H4 (cell line): ENCODE measurements at places on chromosomes 12 and 14. TPM values are rescaled to one million over a fixed set of nuclear protein-coding genes. Genes with fewer than 3 reads are reported as not detected.

DNA sequence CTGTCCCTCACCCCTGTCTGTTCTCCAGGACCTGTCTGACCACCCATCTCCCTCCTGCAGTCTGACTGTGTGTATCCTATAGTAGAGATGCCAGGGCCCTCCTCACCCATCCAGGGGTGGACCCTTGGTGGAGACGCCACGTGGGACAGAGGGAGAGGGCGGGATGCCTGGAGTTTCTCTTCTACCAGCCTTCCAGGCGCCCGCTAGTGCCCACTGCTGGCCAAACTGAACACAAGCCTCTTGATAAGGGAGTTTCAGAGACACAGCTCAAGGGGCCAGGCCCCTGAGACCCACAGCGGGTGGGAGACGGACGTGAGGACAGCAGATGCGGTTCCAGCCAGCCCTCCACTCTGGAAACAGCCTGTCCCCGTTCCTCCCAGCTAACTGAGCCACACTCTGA lies 147.3 kb downstream of the RBM19 start:
- DNase-seq = no peak

GRCh38 chr12:50725011-50725942 lies 38.6 kb upstream of the ATF1 start:
- DNase-seq = no peak

DNA sequence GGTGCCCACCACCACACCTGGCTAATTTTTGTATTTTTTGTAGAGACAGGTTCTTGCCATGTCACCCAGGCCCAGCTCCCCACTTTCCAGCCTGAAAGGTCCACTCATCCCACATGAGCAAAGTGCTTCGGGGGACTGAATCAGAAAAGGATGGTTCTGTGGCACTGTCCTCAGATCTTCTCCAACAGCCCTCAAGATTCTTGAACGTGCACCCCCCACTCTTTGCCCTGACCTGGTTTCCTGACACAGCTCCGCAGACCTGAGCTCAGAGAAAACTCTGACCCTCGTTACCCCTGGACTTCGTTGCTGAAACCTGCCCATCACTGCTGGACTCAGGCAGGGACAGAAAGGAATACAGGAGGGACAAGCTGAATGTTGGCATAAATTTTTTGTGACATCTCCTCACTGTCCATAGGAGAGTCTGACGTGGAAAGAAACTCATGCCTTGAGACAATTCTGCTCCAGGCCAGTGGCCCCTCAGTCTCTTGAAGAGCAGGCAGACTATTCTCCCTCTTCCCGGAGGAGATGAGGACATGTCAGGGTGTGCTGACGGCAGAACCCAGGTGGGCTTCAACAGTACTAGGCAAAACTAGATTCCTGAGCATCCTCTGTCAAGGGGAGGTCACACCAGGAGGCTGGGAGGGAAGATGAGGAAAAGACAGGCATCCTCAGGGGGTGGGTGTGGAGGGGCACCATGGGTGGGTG lies 149.3 kb downstream of the DPF3 start:
- no peak for DNase-seq

GRCh38 chr14:29925101-29925722 lies 2.4 kb downstream of the PRKD1 start:
- no peak for DNase-seq

DNA sequence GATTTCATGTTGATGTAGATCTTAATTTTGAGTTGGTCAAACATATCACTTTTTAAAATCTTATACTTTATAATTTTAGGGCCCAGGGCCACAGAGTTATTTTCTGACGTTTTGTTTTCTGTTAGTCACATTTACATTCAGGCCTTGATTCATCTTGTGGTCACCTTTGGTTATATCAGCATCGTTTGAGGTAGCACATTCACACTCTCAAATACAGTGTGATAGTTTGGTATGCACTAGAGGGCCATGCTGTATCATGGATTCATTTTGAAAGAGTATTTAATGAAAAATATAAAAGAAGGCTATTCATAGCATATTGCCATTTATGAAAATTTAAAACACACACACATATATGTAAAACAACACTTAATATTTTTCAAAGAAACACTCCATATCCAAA lies 274.6 kb downstream of the RAD51B start:
- DNase-seq = no peak

GRCh38 chr12:68876461-68876860 lies 56.5 kb downstream of the CPM start:
- no peak for DNase-seq

DNA sequence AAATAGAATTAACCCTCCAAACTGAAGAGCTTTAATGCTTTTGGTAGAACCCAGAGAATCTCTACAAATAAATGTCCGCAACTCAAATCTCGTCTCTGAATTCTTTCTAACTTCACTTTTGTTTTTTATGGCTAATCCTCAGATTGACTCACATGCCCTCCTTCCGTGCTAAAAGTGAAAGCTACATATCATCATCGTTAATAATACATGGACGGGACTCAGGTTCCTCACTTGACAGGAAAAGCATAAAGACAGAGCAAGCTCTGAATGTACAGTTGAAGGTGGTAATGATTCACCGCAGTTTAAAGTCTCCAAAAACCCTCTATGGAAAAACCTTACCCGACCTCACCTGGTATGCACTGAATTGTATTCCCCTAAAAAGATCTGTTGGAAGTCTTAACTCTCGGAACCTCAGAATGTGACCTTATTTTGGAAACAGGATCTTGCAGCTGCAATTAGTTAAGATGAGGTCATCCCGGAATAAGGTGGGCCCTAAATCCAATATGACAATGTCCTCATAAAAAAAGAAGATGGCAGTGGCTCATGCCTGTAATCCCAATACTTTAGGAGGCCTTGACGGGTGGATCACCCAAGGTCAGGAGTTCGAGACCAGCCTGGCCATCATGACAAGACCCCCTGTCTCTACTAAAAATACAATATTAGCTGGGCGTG lies 147.4 kb upstream of the FOXN3 start:
- DNase-seq = no peak

- DNase-seq = no peak
These were observed 21.0 kb downstream of the RTN1 start for GRCh38 chr14:59849411-59850130.

DNA sequence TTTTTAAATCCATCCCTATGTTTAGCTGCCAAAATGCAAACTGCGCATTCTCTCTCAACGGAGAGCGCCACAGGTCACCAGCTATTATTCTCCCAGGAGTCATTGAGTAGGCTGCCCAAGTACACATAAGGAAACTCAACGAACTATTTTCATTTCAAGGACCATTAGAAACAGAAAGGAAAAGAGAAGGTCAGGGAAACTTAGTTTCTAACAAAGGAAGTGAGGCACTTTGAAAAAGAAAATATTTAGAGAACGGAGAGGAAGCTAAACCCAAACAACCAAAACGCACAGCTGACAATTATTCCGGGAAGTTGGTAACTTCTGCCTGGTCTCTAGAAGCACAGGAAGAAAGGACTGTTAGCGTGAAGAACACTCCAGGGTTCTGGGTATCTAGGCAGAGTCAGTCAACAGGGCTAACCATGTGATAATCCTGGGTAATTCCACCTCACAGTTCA lies 23.5 kb downstream of the GPHB5 start:
- no peak for DNase-seq

- DNase-seq = no peak
These were observed 135.8 kb upstream of the VRK1 start for GRCh38 chr14:96661244-96661969.

DNA sequence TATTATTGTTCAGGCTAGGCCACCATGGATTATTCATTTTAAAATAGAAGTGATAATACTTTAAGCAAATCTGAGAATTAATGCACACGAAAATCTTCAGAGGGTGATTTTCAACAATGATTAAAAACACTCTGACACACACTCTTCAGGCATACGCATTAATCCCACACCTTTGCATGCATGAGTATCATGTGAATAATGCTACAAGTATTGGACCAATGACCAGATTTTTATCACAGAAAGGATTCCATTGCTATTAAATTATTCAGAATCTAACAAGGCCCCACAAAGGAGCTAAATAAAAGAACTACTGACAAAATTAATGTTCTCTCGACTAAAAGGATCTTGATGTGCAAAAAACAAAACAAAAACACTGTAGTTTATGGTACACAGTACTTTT lies 11.1 kb downstream of the EPS8 start:
- DNase-seq = no peak

GRCh38 chr12:86719381-86719780 lies 463.2 kb upstream of the MGAT4C start:
- no peak for DNase-seq

DNA sequence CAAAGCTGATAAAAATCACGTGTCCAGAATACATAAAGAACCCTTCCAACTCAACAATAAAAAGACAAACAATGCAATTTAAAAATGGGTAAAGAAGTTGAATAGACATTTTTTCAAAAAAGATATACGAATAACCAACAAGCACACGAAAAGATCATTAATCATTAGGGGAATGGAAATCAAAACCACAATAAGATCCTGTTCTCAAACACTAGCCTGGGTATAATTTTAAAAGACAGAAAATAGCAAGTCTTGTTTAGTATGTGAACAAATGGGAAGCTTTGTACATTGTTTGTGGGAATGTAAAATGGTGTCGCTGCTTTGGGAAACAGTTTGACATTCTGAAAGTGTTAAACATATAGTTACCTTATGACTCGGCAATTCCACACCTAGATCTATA lies 86.3 kb upstream of the LMNTD1 start:
- DNase-seq = no peak

DNA sequence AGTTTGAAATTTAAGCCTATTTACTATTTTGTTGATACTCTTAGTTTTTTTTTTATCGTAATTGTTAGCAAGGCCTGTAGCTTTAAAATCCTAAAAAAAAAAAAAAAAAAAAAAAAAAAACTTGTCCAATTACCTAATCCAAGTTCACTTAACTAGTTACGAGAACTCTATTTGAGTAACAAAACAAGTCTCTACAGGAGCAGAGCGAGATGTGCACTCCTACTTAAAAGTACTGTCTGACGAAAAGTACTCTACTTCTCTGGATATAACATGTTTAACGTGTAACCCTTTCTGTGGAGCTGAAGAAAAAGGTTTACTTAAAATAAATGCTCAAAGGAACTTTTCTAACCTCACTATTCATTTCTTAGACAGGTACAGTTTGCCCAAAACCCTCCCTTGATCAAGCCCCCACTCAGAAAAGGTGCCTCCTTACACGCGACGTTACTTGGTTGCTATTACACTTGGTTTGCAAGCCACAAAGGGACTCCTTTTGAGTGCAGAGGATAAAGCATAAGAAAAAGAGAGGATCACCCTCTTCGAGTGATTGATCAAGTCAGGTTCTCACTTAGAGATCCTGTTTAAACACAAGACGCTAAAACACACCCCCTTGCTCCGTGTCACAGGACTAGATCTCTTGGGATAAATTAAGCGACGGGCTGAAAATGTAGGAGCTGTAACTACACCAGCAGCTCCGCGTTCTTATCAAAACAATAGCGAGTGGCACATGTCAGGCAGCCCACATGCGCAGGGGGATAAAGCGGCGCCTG lies 2.2 kb downstream of the BAZ1A start:
- DNase-seq = no peak

DNA sequence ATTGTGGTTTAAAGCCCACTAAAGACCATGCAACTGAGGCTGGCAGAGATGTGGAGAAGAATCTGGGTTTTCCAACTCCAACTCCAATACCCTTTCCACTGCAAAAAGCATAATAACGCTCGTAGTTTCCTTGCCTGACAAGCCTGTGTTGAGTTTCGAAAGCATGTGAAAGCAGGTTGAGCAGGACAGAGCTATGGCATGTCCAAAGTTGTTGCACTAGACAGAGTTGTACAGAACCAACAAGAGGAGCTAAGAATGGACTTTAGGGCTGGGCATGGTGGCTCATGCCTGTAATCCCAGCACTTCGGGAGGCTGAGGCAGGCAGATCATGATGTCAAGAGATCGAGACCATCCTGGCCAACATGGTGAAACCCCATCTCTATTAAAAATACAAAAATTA lies 572.0 kb upstream of the TBX3 start:
- no peak for DNase-seq

- DNase-seq = no peak
These were observed 79.0 kb upstream of the KCNA1 start for GRCh38 chr12:4830556-4831210.

- no peak for DNase-seq
These were observed 3.3 kb upstream of the C1QL4 start for GRCh38 chr12:49340095-49340870.

- no peak for DNase-seq
These were observed 110.4 kb downstream of the TMTC1 start for GRCh38 chr12:29673346-29673745.

DNA sequence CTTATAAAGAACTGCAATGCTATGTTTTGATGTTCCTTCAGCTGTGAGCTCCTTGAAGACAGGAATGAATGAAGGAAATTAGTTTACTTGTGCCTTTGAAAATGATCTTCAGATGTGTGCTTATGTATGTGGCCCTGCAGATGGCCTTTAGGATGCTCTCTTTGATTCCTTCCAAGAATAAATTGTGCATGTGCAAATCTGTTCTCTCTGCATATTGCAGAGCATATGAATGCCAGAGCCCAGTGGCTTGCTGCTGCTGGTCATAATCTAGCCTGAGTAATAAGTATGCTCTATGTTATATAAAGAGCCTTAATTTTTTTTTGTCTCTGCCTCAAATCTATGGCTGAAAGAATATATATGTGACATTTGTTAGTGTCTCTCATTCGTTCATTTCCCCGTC lies 341.9 kb upstream of the NOVA1 start:
- no peak for DNase-seq

DNA sequence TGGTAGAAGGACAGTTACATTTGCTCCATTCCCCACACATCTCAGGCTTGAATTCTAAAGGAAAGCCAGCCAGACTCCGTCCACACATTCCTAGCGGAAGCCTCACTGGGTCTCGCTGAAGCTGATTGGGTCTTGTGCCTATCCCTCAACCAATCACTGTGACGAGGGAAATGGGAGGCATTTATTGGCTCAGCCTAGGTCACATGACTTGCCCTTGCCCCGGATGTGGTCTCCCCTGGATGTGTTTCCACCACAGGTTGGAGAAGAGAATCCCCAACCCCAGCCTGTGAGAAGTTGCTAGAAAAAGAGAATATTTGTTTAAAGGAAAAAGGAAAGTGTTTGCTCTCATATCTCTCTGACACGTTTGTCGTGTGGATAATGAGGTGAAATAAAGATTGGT lies 93.4 kb downstream of the C12orf75 start:
- no peak for DNase-seq

Gene CSRNP2
- total RNA-seq = 7.3 and 10.3 TPM in 2 replicates

Gene ACSM4
- total RNA-seq = not detected in 2 replicates

Gene TTLL5
- total RNA-seq = 10.5 and 16.1 TPM in 2 replicates

Gene SYCP3
- total RNA-seq = not detected in 2 replicates

Gene WIF1
- not detected in 2 replicates for total RNA-seq

Gene GNG2
- total RNA-seq = 22.1 and 32.3 TPM in 2 replicates

Gene NFE2
- total RNA-seq = 0.89 and 1.2 TPM in 2 replicates

Gene MIP
- 0.17 TPM in 1 of 2 replicates, not detected in the other for total RNA-seq

Gene SLC2A13
- 3.7 and 3.8 TPM in 2 replicates for total RNA-seq

Gene CLEC4D
- not detected in 2 replicates for total RNA-seq

Gene TPH2
- not detected in 2 replicates for total RNA-seq

Gene ZNF140
- total RNA-seq = 9.8 and 17.0 TPM in 2 replicates

Gene MLXIP
- total RNA-seq = 4.3 and 5.0 TPM in 2 replicates

Gene ASCL1
- total RNA-seq = not detected in 2 replicates
